ENCODE measurements at places on chromosomes 16 and 17.

- no peak for DNase-seq
Measured at GRCh38 chr17:9268546-9268945, 247.2 kb downstream of the NTN1 start.

DNA sequence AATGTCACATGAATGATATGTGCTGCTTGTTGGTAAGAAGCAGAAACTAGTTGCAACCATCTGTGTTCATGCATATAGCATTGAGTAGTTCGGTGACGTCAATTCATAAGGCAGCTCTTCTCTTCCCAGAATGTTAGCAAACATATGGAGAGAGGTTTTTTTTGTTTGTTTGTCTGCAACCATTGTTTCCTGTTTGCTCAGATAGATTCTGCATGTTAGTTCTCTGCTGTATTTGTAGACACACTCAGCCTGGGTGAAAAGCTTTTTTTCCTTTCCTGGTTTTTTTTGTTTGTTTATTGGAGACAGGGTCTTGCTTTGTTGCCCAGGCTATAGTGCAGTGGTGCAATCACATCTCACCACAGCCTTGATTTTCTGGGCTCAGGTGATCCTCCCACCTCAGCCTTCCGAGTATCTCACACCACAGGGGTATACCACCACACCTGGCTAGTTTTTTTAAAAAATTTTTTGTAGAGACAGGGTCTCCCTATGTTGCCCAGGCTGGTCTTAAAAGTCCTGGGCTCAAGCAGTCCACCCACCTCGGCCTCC, 16.7 kb downstream of the WSB1 start:
- no peak for DNase-seq

- no peak for DNase-seq
Measured at GRCh38 chr16:89498839-89499238, 8.5 kb upstream of the ANKRD11 start.

DNA sequence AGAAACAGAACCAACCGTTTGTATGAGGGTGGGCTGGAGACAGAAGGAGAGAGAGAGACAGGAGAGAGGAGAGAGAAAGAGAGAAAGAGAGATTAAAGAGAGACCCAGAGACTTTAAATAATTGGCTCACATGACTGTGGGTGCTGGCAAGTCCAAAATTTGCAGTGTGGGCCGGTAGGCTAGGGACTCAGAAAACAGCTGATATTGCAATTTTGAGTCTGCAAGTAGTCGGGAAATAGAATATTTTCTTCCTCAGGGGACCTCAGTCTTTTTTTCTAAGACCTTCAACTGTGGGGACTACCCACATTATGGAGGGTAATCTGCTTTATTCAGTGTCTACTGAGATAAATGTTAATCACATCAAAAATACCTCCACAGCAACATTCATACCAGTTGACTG, 1439.0 kb downstream of the CDH11 start:
- no peak for DNase-seq

DNA sequence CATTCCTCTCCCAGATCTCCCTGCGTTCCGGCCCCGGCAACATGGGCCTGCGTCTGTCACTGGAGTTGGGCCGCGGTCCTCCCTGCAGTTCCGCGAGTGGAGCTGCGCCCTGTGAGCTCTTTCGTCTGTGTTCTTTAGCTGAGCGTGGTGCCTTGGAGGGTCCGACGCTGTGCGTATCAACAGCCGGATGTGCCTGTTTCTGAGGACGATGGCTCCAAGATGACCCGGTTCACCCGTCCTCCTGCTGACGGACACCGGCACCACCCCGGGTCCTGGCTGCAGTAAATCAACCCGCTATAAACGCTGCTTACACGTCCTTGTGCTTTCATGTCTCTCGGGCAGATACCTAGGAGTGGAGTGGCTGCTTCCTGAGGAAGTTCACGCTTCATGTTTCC, 44.8 kb upstream of the GNG13 start:
- DNase-seq, result no peak

GRCh38 chr16:21634216-21634615, 18.2 kb downstream of the IGSF6 start:
- DNase-seq, result no peak

DNA sequence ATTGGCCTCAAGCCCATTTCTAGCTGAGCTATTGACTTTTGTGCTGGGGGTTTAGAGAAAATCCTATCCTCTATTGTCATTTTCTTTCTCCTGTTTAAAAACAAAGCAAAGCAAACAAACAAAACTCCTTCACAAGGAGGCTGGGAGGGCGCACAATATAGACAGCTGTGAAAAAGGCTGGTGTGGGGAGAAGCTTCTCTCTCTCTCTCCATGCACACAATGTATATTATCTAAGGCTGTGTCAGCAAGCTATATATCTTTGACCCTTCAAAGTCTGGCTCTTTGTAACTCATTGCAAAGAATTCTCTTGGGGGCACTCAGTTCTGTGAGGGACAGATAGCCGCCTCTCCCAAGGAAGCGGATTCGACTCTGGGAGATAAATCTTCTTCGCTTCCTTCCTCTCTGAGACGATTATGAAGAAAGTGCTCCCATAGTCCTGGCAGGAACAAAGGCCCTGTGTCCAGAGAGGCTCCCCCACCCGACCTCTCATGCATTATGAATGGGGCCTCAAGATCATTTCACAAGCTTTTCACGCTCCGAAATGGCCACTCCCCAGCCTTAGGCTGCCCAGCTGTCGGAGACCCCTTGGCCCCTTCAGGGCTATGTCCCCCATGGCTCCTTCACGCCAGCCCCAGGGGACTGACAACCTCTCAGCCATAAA, 33.2 kb upstream of the MEAK7 start:
- no peak for DNase-seq

GRCh38 chr17:12320286-12320685, 299.6 kb downstream of the MAP2K4 start:
- no peak for DNase-seq

DNA sequence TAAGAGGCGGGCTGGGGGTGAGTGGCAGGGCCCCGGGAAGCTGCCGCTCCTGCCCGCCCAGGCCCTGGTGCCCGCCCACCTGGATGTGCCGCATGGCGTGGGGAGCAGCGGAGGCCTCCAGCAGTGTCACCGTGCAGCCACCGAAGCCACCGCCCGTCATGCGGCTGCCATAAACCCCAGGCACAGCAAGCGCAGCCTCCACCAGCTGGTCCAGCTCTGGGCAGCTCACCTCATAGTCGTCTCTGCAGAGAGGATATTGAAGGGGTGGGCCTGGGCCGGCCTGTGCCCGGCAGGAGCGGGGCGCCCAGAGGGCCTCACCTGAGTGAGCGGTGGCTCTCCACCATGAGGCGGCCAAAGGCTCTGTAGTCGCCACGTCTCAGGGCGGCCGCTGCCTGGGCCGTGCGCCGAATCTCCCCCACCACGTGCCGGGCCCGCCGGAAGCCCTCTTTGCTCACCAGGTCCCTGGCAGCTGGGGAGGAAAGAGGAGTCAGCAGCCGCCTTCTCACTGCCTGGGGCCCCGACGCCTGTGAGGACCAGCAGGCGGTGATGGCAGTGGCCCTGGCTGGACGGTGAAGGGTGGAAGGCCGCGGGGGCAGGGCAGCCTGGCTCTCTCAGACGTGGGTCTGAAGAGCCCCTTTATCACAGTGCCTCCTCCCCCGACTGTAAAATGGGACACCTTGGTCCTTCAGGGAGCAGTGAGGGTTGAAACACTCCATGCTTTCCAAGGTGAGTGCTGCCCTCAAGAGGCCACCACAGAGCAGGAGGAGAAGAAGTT, 6.7 kb downstream of the GALK1 start:
- no peak for DNase-seq

GRCh38 chr16:88007321-88007731, 56.1 kb downstream of the BANP start:
- no peak for DNase-seq

DNA sequence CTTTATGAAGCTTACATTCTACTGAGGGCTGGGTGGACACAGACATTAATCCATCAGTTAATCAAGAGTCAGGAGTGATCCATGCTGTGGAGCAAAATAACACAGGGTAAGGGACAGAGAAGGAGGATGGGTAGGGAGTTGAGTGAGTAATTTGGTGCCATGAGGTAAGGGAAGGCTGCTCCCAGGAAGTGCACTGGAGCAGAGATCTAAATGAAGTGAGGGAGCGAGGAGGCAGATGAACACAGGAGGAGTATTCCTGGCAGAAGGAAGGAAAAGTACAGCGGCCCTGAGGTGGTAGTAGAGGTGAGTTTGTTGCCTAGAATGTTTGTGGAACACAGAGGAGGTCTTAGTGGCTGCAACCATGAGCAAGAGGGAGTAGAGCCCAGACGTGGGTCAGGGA, 34.8 kb downstream of the ASIC2 start:
- DNase-seq, result no peak

- DNase-seq, result no peak
Measured at GRCh38 chr16:23408242-23408822, 44.7 kb downstream of the COG7 start.

DNA sequence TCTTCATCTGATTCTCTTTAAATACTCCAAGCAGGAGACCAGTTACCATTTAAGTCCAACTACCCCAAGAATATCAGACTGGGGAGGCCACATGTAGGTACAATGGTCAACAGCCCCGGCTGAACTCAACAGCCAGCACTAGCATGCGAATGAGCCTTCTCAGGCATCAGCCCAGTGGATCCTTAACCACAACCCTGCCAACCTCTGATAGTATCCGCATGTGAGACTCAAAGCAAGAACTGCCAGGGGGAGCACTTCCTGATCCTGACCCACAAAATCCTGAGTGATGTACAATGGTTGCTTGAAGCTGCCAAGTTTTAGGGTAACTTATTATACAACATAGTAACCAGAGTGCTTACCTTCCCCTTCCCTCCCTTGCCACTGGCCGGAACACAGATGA, 4.0 kb downstream of the PYY start:
- DNase-seq, result no peak

- no peak for DNase-seq
Measured at GRCh38 chr16:53766304-53767016, 62.5 kb downstream of the FTO start.

DNA sequence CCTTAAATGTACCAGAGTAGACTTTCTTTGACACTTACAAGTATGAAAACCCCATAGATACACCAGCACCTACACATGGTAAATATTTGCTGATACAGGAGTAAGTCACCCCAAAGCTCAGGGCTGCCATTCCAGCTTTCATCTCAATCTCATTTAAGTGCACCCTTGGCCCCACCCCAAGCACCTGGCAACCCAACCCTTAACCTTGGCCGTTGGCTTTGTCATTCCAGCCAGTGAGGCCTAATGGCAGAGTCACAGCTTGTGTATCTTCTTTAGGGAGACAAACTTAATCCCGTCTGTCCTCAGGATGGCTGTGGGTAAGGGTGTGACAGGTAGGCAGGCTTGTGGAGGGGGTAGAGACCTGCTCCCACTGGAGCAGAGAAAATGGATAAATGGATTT, 31.5 kb upstream of the TMEM220 start:
- no peak for DNase-seq

GRCh38 chr17:42132941-42133340, 10.3 kb downstream of the HSPB9 start:
- no peak for DNase-seq

DNA sequence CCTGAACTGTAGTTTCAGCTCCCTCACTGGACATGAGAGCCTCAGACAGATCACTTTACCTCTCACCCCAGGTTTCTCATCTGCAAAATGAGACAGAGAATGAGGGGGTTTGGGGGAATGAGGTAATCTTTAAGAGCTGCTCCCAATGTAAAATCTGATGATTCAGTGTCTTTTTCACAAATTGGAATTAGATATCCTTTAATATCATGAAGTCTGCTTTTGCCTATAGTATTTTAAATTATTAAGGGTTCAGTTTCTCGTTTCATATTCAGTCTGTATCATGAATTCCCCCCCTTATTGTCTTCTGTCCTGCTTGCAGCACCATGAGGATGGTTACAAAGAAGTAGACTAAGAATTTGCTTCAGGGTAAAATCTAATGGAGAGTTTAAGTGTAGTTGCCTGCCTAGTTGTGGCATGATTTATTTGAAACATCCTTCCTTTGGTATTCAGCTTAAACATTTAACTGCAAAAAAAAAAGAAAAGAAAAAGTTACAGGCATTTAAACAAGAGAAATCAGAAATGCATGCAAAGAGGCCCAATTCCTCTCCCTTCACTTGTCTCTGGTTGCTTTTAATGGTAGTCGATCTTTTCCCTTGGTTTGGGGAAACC, 77.3 kb downstream of the WNT3 start:
- DNase-seq, result no peak

DNA sequence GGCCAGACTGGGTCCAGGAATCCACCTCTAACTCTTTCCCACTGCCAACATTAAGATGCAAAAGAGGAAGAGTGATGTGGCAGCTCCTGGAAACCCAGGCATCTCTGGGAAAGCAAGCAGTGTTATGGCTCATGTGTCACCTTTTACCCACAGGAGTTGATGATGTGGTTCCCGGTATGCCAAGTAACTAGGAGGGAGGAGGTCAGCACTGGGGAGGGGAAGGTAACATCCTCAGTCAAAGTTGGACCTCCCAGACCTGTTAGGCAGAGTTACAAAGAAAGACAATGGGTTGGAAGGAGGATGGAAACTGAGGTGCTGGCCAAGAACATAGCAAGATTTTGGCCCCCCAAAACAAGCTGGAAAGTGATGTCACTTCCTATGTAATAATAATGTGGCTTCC, 11.4 kb downstream of the KRABD2 start:
- DNase-seq, result no peak

GRCh38 chr16:11326084-11326736, 19.0 kb upstream of the RMI2 start:
- no peak for DNase-seq

GRCh38 chr17:233473-233941, 52.1 kb upstream of the DOC2B start:
- DNase-seq, result no peak

GRCh38 chr16:80197741-80198201, 343.0 kb upstream of the DYNLRB2 start:
- no peak for DNase-seq

DNA sequence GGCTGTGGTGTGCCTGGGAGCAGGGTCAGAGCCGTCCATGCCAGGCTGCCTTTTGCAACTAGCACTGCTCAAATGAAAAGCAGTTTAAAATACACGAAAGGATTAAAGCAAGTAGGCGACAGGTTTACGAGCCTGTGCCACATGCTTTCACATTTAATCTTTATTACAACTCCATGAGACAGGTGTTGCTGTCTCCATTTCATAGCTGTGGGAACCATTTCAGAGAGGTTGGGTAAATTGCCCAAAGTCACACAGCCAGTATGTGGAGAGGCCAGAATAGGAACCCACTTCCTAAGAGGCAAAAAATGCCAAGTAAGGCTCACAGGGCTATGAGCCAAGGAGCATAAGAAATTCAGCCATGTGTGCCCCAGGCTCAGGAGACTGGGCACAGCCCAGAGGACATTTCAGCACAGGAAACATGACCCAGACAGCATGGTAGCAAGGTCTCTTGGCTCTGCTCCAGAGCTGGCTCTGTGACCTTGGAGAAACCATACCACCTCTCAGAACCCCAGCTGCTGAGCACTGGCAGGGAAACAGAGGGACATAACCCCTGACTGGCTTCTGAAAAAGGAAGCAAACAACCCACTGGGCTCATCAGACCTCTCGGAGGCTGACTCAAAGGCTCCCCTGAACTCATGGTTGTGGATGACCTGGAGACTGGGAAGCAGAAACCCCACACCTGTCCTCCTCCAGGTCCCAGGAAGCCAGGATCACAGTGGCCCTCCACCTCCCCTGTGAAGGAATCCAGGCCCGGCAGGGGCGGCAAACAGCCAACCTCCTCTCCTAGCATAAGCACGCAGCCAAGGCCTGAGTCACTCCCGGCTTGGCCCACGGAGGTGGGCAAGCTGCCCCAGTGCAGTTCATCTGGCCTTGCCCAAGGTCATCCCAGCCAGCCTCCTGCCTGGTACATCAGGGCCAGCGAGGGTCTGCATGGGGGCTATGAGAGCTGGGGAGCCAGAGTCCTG, 40.3 kb upstream of the MRPS23 start:
- DNase-seq, result no peak

- no peak for DNase-seq
Measured at GRCh38 chr17:8940866-8941471, 24.5 kb downstream of the PIK3R5 start.

GRCh38 chr17:17606416-17607000, 15.0 kb upstream of the PEMT start:
- no peak for DNase-seq

Measured in effector memory CD4-positive, alpha-beta T cell (primary cell).